ENCODE measurements at places on chromosomes 11 and 22.

GRCh38 chr22:43412808-43413795 is 1.3 kb downstream of the MPPED1 start:
- no peak for DNase-seq

- no peak for DNase-seq
Measured at GRCh38 chr11:74377689-74378088, 20.5 kb downstream of the PGM2L1 start.

- no peak for DNase-seq
Measured at GRCh38 chr11:114077482-114078305, 18.2 kb downstream of the ZBTB16 start.

- DNase-seq, result no peak
Measured at GRCh38 chr22:44783581-44783980, 31.2 kb downstream of the ARHGAP8 start.

- no peak for DNase-seq
Measured at GRCh38 chr11:92885600-92885999, 83.9 kb upstream of the MTNR1B start.

- no peak for DNase-seq
Measured at GRCh38 chr11:44536788-44537516, 28.5 kb upstream of the CD82 start.

DNA sequence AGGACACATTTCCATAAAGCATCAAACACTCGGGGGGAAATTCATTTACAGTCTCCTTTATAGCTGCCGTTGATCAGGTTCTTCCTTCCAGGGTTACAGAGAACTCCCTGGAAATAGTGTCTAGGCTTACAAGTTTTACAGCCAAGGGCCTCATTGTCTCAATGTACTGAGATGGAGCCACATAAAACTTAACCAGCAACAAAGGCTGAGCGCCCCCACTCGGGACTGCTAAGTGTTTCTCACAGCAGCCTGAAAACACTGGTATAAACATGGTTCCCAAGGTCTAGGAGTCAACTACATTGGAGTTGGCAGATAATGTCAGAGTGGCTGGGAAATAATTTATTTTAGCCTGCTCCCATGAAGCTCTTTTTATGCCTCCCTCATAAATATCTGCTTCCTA is 686.2 kb downstream of the OPCML start:
- DNase-seq, result no peak

DNA sequence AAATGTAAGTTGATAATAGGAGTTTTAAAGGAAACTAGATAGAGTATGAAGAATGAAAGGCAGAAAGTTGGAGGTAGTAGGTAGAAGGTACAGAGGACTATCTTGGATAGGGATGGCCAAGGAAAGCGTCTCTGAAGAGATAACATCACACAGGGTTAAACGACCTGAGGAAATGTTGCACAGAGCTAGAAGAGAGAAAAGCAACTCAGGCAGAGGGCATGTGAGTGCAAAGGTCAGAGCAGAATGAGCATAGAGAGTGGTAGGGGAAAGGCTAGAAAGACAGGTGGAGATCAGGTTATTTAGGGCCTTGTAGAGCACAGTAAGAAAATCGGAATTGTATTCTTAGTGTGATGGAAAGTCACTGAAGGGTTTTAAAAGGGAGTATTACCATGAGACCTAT is 232.0 kb downstream of the SOX6 start:
- no peak for DNase-seq

GRCh38 chr11:68678031-68678441 is 6.3 kb upstream of the GAL start:
- DNase-seq, result no peak
